Kidney epithelial cell (primary cell): ENCODE measurements at places on chromosomes 11 and 22. TPM values are rescaled to one million over a fixed set of nuclear protein-coding genes. Genes with fewer than 3 reads are reported as not detected.

RASGRP2 gene
- total RNA-seq: 0.41 and 0.96 TPM in 2 replicates

OR5M11 gene
- total RNA-seq: not detected in 2 replicates

TMPRSS6 gene
- total RNA-seq: not detected in 2 replicates

KCNA4 gene
- not detected in 2 replicates for total RNA-seq

HTR3A gene
- total RNA-seq: 0.25 and 0.27 TPM in 2 replicates

TRIM34 gene
- total RNA-seq: 4.5 and 4.9 TPM in 2 replicates

SPI1 gene
- total RNA-seq: 0.14 TPM in 1 of 2 replicates, not detected in the other

AIFM3 gene
- 0.75 and 1.5 TPM in 2 replicates for total RNA-seq

TYR gene
- not detected in 2 replicates for total RNA-seq

RIN1 gene
- 3.1 and 3.8 TPM in 2 replicates for total RNA-seq

LRP4 gene
- 6.1 and 9.9 TPM in 2 replicates for total RNA-seq

CDC45 gene
- 5.6 and 10.5 TPM in 2 replicates for total RNA-seq

CSNK2A3 gene
- total RNA-seq: 2.4 and 3.4 TPM in 2 replicates

NPTXR gene
- total RNA-seq: 2.4 and 5.4 TPM in 2 replicates

PATE1 gene
- total RNA-seq: not detected in 2 replicates

MPZL2 gene
- total RNA-seq: 12.1 and 13.1 TPM in 2 replicates

SCN4B gene
- 0.41 and 0.79 TPM in 2 replicates for total RNA-seq

MMP11 gene
- total RNA-seq: 41.9 and 48.9 TPM in 2 replicates
